ENCODE measurements at places on chromosomes 12 and 14. TPM values are rescaled to one million over a fixed set of nuclear protein-coding genes. Genes with fewer than 3 reads are reported as not detected.

DNA sequence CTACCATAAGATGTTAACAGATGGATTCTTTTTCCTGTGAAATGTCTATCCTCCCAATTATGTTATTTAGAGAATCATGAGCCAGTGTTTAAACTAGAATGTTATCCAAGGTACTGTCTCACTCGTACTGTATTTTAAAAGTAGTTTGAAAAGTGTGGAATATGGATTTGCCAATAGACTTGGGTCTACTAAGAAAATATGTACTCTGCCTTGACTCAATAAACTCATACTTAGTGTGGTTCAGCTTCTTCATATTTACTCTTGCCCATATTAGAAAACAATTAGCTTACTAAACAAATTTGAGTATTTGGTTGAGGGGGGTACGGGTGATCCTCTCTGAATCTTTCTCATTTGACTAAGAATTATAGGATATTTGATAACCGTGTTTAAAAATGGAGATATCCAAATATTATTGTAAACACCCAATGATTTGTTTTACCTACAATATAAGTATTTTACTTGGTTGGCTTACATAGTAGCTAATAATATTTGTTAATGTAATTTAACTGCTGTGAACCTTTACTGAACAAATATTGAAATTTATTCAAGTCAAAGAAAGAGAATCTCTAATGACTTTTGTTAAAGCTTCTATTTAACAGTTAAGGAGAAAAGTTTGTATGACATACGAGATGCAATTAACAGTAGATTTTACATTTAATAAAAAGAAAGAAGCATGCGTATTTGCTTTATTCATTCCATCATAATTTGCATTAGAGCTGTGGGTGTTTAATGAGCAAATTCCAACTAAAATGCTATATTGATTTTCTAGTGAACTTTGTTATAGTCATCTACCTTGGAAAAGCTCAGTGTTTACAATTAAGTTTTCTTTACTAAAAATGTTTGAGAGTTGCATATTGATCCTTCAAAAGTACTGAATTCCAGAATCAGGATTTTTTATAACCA lies 81.2 kb downstream of the MIPOL1 start:
- H3K4me3 ChIP-seq, result no peak overlapping the region
- H3K27me3 ChIP-seq, result no peaks in the 10 kb centered on the region
- no peaks in the 10 kb centered on the region for H3K36me3 ChIP-seq

DNA sequence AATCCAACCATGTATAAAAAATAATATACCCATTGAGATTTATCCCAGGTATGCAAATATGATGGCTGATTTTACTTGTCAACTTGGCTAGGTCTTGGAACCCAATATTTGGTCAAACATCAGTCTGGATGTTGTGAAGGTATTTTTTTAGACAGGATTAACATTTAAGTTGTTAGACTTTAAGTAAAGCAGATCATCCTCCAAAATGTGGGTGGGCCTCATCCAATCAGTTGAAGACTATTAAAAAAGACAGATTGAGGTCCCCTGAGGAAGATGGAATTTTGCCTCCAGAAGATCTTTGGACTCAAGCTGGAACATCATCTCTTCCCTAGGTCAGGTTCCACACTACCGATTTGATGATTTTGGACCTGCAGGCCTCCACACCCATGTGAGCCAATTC lies 271.2 kb downstream of the TMEM121 start:
- no peak overlapping the region for H3K27ac ChIP-seq
- H3K4me3 ChIP-seq, result no peak overlapping the region
- no peaks in the 10 kb centered on the region for H3K27me3 ChIP-seq
- no peak for DNase-seq

DNA sequence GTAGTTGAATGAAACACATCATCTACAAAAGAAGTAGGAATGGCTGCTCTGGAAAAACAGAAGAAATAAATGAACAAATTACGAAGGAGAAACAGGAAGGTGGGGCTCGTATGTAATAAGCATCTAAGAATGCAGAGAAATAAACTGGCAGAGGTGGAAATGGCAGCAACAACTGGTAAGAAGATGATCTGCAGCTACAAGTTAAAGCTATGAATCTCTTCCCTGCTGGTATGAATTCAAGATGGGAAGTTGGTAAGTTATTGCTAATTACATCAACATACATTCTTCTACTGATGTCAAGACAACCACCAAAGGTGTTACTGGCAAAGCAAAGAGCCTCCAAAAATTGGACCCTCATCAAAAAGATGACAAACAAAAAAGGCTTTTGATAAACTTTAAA lies 59.8 kb downstream of the HECTD4 start:
- peaks cover 4% of the 10 kb centered on the region for H3K36me3 ChIP-seq
- H3K4me1 ChIP-seq, result no peaks in the 10 kb centered on the region
- no peak overlapping the region for H3K4me3 ChIP-seq
- H3K27me3 ChIP-seq, result no peaks in the 10 kb centered on the region

GRCh38 chr12:43402436-43402835 lies 149.6 kb downstream of the ADAMTS20 start:
- H3K27ac ChIP-seq, result no peak overlapping the region
- H3K36me3 ChIP-seq, result no peaks in the 10 kb centered on the region
- H3K27me3 ChIP-seq, result no peaks in the 10 kb centered on the region
- H3K4me1 ChIP-seq, result no peaks in the 10 kb centered on the region
- H3K4me3 ChIP-seq, result no peak overlapping the region
- DNase-seq, result no peak

DNA sequence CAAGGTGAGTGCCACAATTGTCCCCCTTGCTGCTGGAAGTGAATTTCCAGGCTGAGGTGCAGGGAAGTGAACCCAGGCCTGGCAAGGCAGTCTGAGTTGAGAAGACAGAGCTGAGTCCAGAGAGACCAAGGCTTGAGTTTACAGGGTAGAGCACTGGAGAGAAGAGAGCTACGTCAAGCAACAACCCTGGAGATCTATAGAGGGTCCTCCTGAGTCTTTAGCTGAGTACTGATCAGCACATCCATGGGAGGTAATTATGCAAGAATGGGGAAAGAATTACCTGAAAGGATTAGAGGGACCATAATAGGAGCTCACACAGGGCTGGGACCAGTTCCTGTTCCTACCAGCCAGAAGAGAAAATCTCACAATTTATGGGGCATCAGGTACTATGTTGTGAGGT lies 190.7 kb downstream of the NEDD1 start:
- DNase-seq, result no peak
- no peaks in the 10 kb centered on the region for H3K27me3 ChIP-seq
- H3K4me3 ChIP-seq, result no peak overlapping the region
- H3K36me3 ChIP-seq, result no peaks in the 10 kb centered on the region

GRCh38 chr14:34794941-34795340 lies 80.2 kb downstream of the BAZ1A start:
- no peaks in the 10 kb centered on the region for H3K27me3 ChIP-seq
- H3K27ac ChIP-seq, result no peak overlapping the region
- DNase-seq, result no peak
- no peak overlapping the region for H3K4me3 ChIP-seq

GRCh38 chr14:101707068-101707842 lies 54.3 kb upstream of the PPP2R5C start:
- peaks cover 39% of the 10 kb centered on the region for H3K4me1 ChIP-seq
- no peaks in the 10 kb centered on the region for H3K27me3 ChIP-seq
- peak overlapping the region; percentile 29 for H3K27ac ChIP-seq
- H3K4me3 ChIP-seq, result peak overlapping the region; percentile 24
- H3K36me3 ChIP-seq, result no peaks in the 10 kb centered on the region

GRCh38 chr12:98509063-98509462 lies 6.3 kb upstream of the TMPO start:
- H3K4me1 ChIP-seq, result peaks cover 19% of the 10 kb centered on the region
- no peaks in the 10 kb centered on the region for H3K27me3 ChIP-seq
- H3K4me3 ChIP-seq, result no peak overlapping the region
- no peak for DNase-seq
- H3K27ac ChIP-seq, result no peak overlapping the region

DNA sequence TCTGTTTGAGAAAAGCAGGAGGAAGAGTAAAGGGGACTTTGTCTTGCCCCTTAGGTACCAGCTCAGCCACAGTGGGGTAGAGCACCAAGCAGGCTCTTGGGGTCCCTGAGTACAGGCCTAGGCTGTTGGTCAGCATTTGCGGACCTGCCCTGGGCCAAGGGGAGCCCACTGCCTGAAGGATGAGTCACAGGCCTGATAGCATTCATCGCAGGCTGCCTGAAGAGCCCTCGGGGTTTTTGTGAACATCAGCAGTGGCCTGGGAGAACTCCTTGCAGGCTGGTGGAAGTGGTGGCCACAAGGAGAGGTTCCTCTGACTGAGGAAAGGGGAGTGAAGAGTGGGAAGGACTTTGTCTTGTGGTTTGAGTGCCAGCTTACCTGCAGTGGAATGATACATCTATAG lies 25.0 kb upstream of the P2RX7 start:
- H3K27ac ChIP-seq, result no peak overlapping the region
- H3K27me3 ChIP-seq, result no peaks in the 10 kb centered on the region
- no peak for DNase-seq
- H3K4me3 ChIP-seq, result no peak overlapping the region
- no peaks in the 10 kb centered on the region for H3K4me1 ChIP-seq

DNA sequence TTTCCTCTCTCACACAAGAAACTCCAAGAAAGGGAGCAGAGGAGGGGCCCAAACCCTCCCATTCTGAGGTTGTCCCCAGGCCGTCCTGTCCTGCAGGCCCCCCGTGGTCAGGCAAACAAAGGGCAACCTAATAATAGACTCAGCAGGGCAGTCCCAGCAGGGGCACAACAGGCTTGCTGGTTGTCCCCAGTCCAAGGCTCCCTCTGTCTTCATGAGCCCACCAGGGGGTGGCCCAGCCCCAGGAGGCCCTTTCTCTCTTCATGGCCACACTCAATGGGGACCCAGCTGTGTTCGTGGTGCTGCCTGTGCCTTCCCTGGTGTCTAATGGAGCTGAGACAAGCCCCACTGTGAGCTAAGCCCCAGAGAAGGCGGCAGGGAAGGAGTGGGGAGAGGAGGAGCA lies 359.9 kb downstream of the ADGRD1 start:
- H3K4me3 ChIP-seq, result no peak overlapping the region
- H3K36me3 ChIP-seq, result no peaks in the 10 kb centered on the region
- no peak for DNase-seq
- H3K27ac ChIP-seq, result no peak overlapping the region
- H3K4me1 ChIP-seq, result no peaks in the 10 kb centered on the region

DNA sequence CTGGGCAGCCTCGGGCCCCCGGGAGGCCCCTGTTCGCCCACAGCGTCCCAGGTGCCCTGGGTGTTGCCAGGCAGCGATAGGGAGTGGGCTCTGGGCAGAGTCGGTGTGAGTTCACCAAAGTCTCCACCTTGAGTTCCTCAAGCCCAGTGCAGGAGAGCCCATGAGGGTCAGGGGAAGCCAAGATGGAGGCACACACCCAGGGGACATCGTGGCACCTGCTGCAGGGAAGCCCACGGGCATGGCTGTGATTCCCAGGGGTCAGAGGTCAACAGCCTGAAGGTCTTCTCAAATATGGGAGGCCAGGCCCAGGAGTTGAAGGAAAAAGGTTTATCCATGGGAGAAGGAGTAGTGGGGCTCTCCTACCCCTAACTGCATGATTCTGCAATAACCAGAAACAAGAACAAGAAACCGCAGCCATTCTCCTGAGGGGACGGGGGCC lies 148.8 kb downstream of the ADGRD1 start:
- peaks cover 16% of the 10 kb centered on the region for H3K4me1 ChIP-seq
- no peaks in the 10 kb centered on the region for H3K27me3 ChIP-seq
- no peak overlapping the region for H3K4me3 ChIP-seq
- H3K36me3 ChIP-seq, result no peaks in the 10 kb centered on the region
- DNase-seq, result no peak
- no peak overlapping the region for H3K27ac ChIP-seq

SLC39A2 gene
- not detected for polyA plus RNA-seq

IKZF4 gene
- polyA plus RNA-seq, result 0.86 TPM

OTUB2 gene
- polyA plus RNA-seq, result 0.12 TPM

DNAJC22 gene
- not detected for polyA plus RNA-seq

JAG2 gene
- 0.15 TPM for polyA plus RNA-seq

AQP2 gene
- not detected for polyA plus RNA-seq

CCDC175 gene
- not detected for polyA plus RNA-seq

SMCO2 gene
- not detected for polyA plus RNA-seq
